ENCODE measurements at places on chromosomes 16 and 17.

- DNase-seq: no peak
These were observed 11.0 kb downstream of the BRCA1 start for GRCh38 chr17:43114151-43114552.

GRCh38 chr16:81652798-81653505 is 126.1 kb upstream of the PLCG2 start:
- DNase-seq: no peak

DNA sequence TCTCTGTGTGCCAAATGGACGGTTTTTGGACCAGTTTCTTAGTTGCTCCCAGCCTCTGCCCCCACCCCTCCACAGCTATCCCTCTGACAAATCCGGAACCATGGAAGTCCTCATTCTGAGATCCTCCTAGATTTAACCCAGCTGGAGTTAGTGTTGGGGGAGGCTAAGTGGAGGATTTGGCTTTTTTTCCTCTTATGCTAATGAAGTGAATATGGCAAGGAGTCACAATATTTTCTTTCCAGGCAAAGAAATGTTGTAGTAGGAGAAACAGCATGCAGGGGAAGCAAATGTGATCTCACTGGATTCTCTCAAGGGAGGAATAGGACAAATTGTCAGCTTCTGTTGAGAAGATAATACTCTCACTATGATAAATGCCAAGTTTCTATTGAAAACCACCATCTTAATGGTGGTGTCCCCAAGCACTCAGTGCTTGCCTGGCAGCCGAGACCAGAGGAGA is 159.5 kb downstream of the MSI2 start:
- DNase-seq: no peak

GRCh38 chr17:70187383-70187782 is 18.1 kb downstream of the KCNJ2 start:
- no peak for DNase-seq

DNA sequence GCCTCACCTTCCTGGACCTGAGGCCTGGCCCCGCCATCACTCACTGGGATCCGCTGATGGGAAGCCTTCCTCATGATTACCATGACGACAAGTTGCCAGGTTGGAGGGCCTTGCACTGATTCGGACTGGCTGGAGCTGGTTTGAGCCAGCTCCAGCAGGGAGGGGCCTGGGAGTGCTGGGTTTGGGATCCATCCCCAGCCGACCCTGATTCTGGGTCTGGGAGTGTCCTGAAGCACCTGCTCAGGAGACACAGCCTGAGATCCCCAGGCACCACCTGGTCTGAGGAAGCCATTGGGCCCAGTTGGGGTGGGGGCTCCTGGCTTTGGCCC is 5.9 kb upstream of the BAIAP3 start:
- DNase-seq: no peak

- no peak for DNase-seq
These were observed 22.2 kb downstream of the ANKFN1 start for GRCh38 chr17:56175299-56175955.

GRCh38 chr17:57455063-57455914 is 199.0 kb downstream of the MSI2 start:
- no peak for DNase-seq

DNA sequence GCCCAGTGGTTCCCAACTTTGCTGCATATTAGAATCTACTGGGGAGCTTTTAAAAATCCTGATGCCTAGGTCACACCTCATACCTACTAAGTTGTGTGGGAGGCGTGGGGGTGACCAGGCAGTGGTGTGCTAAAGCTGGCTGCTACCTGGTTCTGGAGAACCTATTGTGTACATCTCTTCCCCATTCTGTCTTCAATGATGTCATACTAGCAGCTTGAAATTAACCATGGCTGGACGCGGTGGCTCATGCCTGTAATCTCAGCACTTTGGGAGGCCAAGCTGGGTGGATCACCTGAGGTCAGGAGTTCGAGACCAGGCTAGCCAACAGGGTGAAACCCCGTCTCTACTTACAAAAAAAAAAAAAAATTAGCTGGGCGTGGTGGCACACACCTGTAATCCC is 11.3 kb upstream of the NLK start:
- no peak for DNase-seq

GRCh38 chr17:72187556-72187955 is 66.7 kb downstream of the SOX9 start:
- DNase-seq: no peak

GRCh38 chr17:68600931-68601564 is at the start of gene FAM20A:
FAM20A (minus strand) TSS chr17:68601367; CDS start chr17:68600666, 701 bp downstream.
- no peak for DNase-seq

DNA sequence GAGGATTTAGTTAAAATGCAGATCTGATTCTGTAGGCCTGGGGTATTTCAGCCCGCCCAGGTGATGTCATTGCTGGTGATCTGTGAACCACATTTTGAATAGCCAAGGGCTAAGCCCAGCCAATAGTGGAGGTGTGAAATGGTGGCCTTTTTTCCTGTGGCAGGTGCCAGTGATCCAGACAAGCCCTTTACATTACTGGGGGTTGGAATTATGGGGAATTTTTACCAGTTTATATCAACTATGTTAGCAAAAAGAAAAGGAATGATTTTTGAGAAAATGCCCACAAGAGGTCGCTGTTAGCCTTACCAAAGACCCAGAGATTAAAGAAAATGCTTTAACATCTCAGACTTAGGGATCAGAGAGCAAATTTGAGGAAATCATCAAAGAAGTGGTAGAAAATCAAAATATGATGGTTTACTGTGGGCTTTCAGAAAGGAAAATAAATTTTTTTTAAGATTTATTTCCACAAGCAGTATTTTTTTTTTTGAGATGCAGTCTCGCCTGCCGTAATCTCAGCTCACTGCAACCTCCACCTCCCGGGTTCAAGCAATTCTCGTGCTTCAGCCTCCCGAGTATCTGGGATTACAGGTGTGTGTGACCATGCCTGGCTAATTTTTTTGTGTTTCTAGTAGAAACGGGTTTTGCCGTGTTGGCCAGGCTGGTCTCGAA is 3.9 kb downstream of the VPS35L start:
- DNase-seq: peak; percentile 24

GRCh38 chr17:8326511-8327302 is 12.9 kb upstream of the ODF4 start:
- DNase-seq: no peak

DNA sequence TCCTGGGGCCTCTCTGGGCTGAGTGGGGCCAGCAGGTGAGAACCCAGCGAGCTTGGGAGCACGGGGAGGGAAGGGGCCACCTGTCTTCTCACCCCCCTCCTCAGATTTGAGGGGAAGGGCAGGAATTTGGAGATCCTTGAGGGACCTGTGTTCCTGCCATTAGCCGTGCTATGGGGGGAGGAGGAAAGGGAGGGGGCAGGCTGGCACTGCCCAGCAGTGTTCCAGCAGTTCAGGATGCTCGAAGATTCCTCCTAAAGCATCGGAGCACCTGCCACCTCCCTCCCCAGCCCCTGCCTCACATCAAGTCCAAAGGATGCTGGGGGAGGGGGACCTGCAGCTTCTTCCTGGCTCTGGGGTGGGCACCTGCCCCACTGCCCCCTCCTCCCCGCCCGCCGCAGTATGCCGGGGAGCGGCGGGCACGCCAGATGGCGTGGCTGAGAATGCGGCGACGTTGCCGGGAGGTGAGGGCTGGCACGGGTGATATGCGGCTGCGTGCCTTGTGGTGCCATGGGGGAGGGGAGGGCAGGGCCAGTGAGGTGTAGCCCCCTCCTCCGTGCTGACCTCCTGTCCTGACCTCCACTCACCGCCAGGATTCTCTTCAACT is 4.7 kb upstream of the NEUROD2 start:
- no peak for DNase-seq
